ENCODE measurements at places on chromosomes 5 and 9.

GRCh38 chr9:106936680-106937079 lies 73.7 kb downstream of the ZNF462 start:
- DNase-seq: no peak

GRCh38 chr5:128237000-128237399 lies 153.4 kb downstream of the SLC12A2 start:
- DNase-seq: no peak

DNA sequence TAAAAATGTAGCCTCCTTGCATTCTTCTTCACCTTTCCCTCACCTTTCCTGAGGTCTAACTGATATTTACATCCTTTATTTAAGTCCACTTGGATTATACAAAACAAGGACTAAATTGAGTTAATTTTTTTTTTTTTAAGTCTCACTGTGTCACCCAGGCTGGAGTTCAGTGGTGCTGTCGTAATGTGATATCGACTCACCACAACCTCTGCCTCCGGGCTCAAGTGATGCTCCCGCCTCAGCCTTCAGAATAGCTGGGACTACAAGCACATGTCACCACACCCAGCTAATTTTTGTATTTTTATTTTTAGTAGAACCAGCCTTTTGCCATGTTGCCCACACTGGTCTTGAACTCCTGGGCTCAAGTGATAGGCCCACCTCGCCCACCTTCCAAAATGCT lies 195.3 kb downstream of the BNC2 start:
- peak; percentile 16 for DNase-seq

GRCh38 chr5:110718311-110718710 lies 8.2 kb downstream of the TMEM232 start:
- peak; percentile 49 for DNase-seq

GRCh38 chr9:120820095-120820494 lies 22.6 kb downstream of the PSMD5 start:
- DNase-seq: no peak

Measured in fibroblast of skin of right biceps (primary cell).